ENCODE measurements at places on chromosomes 3 and 15.
A peak's percentile ranks its signal among the peaks of the same experiment; 100 is the strongest.

DNA sequence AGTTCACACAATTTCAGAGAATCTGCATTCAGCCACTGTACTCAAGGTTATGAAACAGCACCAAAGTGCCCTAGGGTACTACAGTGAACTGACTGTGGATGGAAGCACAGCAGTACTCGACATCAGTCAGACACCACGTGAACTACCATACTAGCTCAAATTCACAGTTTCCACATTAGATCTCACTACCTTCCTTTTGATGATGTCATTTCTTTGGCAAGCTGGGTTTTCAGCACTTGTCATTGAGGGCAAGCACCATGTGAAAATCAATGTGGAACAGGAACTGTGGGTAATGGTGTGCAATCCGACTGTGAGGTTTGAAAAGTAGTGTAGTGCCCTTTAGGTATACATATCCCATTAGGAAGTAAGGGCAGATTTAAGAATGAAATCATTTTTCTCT lies 110.5 kb upstream of the BFSP2 start:
- DNase-seq, result no peak

DNA sequence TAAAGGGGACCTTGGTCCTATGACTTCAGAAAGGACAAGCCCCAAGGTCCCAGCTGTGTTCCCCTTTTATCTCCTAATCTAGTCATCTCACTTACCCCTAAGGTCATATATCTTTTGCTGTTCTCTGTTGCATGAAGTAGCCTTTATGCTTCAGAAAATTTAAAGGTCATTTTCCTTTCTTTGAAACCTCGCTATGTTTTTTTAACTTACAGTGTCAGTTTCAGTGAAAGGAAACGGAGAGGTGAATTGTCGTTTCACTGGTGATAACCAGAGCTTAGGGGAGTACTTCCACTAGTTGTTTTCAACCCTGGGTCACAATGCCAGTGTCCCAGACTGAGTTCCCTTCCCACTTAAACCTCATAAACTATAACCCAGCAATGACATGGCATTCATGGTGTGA lies 357.4 kb downstream of the GAP43 start:
- no peak for DNase-seq

GRCh38 chr15:37359101-37359892 lies 258.9 kb upstream of the MEIS2 start:
- no peak for DNase-seq

GRCh38 chr3:57757642-57758297 lies 1.7 kb downstream of the SLMAP start:
- no peak for DNase-seq

DNA sequence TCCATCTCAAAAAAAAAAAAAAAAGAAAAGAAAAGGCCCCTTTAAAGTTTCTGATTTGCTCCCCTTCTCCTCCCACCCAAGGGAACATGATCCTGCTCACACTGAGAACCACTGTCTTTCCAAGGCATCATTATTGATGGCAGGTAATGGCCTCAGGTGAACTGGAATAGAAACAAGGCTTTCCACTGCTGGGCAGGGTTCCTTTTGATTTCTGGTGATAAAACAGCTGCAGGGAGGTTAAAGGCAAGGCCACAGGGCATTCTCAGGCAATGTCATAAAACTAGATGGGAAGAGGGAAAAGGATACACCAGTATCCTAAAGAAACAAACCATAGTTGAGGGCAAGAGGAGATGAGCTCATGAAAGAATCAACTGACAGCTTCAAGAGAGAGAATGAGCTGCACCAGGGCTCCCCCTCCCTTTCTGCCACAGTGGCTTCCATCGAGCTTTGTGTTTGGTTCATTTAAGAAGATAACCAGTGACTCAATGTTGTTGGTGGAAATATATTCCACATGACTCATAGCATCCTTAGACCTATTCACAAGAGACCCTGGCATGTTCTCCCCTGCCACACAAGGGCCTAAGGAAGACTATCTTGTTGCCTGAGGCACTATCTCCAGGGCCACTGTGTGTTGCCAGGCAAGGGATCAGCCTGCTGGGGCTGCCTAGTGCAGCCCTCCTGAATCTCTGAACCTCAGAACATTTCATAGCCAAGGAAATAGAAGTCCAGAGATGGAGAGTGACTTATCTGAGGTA lies 86.4 kb downstream of the WDR76 start:
- peak; percentile 83 for DNase-seq

GRCh38 chr15:65829130-65829764 lies 37.2 kb upstream of the DENND4A start:
- no peak for DNase-seq

GRCh38 chr3:31635545-31635944 lies 102.8 kb downstream of the STT3B start:
- no peak for DNase-seq

DNA sequence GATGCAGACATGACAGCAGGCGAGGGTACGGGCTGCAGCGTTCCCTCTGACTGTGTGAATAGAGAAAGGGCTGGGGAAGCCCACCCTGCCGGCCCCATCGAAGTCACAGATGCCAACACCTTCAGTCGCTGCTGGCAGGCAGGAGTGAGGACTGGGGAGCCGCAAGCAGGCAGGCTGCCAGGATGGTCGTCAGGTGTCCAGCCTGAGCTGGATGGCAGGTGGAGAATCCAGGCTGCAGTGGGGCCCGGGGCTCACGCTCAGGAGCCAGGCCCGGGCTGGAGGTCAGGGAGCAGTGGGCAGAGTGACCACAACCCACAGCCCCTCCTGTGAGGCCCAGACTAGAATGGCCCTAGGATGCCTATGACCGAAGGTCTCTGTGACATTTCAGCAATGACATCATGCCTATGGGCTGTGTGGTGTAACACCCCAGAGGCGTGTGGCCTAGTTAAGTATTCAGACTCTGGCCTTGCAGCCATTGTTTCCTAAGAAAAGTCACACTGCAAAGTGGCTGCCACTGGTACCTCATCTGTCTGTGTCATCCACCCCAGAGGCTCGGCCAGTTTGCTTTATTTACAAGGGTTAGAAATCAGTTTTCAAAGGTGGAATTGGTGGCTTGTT lies 15.7 kb downstream of the PRR23E start:
- DNase-seq, result peak; percentile 36

- peak; percentile 74 for DNase-seq
Observed at GRCh38 chr3:51706021-51706485, 815 bp upstream of the GRM2 start.

- DNase-seq, result no peak
Observed at GRCh38 chr3:99760629-99761028, 57.0 kb upstream of the CMSS1 start.

GRCh38 chr3:27666272-27666671 lies 55.9 kb downstream of the EOMES start:
- no peak for DNase-seq

DNA sequence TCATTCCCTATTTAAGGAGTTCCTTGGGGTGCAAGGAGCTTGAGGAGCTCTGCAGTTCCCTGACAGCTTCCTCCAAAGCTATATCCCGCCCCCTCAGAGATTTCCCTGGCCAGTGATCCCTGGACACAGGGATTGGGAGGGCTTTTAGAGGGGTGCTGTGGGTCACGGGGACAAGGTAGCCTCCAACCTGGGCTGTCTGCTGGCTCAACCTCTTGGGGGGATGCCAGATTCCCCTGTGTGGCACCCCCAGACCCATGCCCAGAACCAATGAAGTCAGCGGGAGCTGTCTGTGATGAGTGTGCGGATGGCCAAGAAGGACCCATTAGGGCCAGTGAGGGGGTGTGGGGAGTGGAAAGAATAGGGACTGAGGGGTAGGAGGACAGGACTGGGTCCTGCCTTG lies 21.0 kb upstream of the ATP2B2 start:
- DNase-seq, result no peak

DNA sequence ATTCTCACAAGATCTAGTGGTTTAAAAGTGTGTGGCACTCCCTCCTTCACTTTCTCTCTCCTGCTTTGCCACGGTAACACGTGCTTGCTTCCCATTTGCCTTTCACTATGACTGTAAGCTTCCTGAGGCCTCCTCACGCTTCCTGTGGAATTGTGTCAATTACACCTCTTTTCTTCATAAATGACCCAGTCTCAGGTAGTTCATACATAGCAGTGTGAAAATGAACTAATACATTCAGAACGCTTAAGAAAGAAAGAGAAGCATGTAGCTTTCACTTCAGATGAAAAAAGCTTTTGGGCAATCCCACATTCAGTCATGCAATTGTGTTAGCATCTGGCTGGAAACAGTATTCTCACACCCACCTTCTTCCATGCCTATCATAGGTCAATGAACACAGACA lies 24.4 kb downstream of the P3H2 start:
- DNase-seq, result no peak

DNA sequence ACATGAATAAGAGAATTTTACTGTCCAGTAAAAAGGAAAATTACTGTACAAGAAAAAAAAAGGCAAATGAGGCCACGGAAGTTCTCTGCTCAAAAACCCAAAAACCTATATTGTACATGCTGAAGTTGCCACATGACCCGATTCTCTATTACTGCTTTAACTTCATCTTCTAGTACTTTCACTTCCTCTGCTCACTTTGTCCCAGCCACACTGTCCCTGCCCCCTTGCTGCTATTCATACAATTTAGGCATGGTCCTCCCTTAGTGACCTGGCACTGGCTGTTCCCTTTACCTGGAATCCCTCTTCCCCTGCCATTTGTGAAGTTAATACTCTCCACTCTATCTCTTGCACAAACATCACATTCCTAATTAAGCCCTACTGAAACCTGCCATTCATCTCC lies 457.4 kb downstream of the MAGI1 start:
- no peak for DNase-seq

- DNase-seq, result no peak
Observed at GRCh38 chr15:72423256-72423655, 25.2 kb downstream of the TMEM202 start.

DNA sequence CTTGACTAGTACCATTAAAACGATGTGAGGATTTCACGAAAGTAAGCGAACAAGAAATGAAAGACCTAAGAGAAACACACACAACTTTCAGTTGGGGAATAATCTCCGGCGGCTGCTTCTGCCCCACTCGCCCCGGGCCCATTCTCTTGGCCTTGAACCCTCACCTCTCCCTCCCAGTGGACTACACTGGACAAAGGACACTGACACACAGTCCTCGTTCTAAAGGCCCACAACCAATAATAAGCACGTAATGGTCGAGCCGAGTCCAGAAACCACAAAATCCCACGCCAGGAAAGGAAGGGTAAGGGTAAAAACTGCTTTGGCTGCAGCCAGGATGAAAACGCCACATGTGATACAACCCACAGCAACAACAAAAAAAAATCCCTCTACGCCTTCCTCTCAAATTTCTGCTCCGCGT lies 469 bp downstream of the ZNF770 start:
- no peak for DNase-seq

DNA sequence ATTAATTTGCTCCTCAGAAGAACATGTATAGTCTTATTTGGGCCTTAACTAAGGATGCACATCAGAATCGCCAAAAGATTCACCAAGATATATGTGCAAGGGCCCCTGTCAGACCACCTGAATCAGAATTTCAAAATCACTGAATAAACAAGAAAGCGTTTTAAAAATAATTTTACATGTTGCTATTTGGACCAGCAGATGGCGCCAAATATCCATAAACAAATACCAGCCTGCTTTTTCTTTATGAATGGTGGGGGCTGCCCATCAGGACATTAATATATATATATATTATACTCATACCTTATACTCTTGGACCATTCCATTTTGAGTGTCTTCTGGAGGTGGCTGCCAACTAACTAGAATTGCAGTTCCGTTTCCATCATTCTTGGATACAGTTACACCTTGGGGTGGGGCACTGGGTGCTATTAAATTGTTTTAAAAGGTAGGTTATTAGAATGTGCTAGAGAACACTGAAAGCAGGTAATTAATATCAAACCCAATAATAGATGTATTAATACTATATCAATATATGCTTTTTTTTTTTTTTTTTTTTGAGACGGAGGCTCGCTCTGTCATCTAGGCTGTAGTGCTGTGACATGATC lies 1108.3 kb downstream of the ROBO1 start:
- no peak for DNase-seq

- no peak for DNase-seq
Observed at GRCh38 chr3:127383656-127384179, 95.9 kb upstream of the PRR20G start.

GRCh38 chr3:69768438-69768837 lies 29.2 kb downstream of the MITF start:
- DNase-seq, result no peak

DNA sequence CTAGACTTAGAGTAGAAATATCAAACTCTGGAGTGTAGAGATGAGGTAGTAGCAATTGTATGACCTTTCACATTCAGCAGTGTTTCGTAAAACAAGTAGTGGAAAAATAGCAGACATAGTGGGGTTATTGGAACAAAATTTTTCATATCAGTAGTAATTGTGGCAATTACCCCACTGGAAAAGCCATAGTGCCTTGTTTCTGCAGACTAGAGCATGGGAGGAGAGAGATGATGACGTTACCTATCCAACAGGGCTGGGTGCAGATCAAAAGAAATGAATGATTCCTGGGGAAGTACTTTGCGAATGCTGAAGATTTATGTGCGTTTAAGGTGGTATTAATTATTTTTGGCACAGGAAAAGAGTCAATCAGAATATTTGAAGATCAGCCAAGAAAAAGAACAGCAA lies 147.0 kb upstream of the LRRFIP2 start:
- DNase-seq, result no peak

DNA sequence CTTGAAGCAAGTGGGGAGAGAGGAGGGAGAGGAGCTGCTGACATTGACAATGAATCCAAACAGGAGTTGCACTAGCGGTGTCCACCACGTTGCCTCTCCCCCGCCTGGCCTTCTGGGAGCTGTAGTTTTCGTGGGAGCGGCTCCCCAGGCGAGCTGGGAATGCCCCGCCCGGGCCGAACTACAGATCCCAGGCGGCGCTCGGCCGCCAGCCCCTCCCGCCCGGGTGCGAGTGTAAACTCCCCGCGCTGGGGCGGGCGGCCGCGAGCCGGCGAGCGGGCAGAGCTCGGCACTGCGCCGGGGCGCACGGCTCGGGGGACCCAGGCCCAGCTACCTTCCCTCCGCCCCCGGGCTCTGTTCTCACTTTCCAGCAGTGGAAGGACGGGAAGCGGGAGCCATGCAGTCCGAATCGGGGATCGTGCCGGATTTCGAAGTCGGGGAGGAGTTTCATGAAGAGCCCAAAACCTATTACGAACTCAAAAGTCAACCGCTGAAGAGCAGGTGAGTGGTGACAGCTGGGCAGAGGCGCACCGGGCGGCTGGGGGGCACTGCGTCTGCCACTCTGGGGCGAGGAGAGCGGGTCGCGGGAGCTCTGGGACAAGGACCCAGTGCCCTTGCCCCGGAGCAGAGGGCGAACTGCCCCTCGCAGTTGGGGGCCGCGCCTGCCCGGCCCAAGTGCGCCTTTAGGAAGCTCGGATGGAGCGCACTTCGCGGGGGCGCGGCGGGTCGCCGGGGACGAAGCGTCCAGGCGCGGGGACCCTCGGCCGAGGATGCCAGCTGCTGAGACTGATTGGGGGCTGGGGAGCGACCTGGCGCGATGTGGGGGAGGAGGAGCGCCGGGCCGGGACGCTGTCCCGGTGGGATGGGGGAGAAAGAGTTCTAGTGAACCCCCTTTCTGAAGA lies at the start of gene MITF:
Gene MITF (plus strand): TSS at position 261 of the 899 bp plus-strand sequence. CDS start 134 bp downstream, at position 395.
- peak; percentile 94 for DNase-seq

GRCh38 chr3:42526616-42527367 lies 24.3 kb downstream of the VIPR1 start:
- DNase-seq, result no peak
